HEK293T (cell line): ENCODE measurements at places on chromosomes 6 and 20.

- DNase-seq = no peak
Observed at GRCh38 chr20:63149531-63150192, 66.3 kb downstream of the YTHDF1 start.

DNA sequence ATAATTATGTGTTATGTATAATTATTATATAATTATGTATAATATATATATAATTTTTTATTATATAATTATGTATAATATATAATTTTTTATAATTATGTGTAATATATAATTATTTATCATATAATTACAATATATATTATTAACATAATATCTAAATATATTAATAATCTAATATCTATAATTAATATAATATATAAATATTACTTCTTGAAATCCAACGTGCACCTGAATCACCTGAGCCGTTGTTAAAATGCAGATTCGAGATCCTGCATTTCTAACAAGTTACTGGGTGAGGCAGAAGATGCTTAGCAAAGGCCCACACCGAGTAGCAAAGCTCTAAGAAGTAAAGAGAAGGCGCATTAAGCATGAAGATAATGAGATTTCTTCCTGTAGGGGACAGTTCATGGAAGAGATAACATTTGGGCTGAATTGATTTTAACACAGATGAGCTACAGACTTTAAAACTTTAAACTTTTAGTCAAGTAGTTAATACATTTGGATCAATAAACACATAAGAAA is 406.4 kb upstream of the PLCB4 start:
- DNase-seq = no peak

GRCh38 chr20:10430704-10431103 is 3.3 kb downstream of the MKKS start:
- no peak for DNase-seq

DNA sequence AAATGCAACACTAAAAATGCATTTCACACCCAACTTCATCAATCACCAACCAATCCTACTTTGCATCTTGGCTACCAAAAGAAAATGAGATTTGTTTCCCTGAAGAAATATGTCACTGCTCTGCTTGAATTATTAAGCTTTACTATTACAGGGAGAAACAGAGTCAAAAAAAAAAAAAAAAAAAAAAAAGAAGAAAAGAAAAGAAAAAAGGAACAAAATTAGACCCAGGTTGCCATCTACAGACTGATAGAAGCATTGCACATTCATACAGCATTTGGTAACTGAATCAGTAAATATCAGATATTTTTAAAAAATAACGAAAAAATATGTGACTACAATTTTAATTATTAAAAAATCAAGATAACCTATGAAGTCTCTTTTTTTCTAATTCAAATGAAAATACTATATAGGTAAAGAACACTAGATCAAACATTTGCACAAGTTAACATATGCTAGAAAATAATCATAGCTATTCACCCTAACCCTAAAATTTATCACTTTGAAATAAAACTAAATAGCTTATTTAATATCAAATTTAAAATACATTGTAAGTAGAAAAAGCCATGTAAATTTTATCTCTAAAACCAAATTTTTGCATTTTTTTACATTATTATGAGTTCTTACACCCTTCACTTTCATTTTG is 83.3 kb downstream of the DCDC2 start:
- no peak for DNase-seq

DNA sequence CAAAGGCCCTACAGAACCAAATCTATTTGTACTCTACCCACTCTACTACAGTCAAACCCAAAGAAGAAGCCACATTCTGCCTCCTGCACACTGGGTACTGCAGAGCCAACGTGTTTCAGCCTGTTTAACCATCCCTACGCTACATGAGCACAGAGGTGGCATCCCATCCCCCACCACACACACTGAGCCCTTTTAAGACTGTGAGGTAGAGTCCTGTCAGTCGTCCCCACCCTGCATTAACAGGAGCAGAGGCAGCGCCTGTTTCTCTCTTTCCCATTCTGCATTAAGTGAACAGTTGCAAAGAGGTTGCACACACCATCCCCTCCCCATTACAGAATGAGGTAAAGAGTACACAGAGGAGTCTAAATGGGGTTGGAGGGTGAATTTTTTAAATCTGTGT is 5.2 kb upstream of the RSPH4A start:
- DNase-seq = no peak

- DNase-seq = no peak
Observed at GRCh38 chr6:64737418-64737817, 969.6 kb downstream of the EYS start.

- DNase-seq = no peak
Observed at GRCh38 chr6:147497472-147497871, 11.0 kb upstream of the SAMD5 start.

DNA sequence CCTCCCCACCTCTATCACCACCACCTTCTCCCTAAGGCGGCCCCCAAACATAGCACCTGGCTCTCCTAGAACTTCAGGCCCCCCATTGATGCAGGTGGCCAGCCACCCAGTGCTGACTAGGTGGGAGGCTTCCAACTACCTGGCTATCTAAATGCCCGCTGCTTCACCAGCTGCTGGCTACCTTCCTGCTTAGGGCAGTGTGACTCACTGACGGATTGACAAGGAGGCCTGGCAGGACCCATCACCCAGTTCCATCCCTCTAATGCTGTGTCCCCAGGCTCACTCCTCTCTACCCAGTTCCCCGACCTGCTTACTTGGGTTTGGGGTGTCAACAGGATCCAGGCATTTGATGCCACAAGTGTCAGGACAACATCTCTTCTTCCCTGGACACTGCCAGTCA is 1.1 kb downstream of the SLPI start:
- DNase-seq = no peak

GRCh38 chr6:2854396-2854982 is 12.8 kb upstream of the SERPINB1 start:
- no peak for DNase-seq

GRCh38 chr20:10594296-10594868 is 79.4 kb downstream of the JAG1 start:
- no peak for DNase-seq

DNA sequence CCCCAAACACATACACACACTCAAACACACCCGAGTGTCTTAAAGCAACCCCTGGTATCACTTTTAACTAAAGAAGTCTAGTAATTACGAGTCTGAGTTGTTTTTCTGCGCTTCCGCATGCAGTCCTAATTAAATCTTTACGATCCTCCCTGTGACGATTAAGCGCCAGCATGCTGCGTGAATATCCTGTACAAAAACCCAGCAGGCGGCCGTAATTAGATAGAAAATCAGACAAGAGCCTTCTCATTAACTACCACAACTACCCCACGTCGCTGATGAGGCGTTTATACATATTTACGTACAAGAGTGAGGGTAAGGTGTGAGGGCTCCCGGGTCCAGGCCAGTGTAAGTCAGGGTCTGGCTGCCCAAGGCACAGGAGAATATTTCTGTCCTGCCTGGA is 8.1 kb downstream of the TFAP2B start:
- no peak for DNase-seq

DNA sequence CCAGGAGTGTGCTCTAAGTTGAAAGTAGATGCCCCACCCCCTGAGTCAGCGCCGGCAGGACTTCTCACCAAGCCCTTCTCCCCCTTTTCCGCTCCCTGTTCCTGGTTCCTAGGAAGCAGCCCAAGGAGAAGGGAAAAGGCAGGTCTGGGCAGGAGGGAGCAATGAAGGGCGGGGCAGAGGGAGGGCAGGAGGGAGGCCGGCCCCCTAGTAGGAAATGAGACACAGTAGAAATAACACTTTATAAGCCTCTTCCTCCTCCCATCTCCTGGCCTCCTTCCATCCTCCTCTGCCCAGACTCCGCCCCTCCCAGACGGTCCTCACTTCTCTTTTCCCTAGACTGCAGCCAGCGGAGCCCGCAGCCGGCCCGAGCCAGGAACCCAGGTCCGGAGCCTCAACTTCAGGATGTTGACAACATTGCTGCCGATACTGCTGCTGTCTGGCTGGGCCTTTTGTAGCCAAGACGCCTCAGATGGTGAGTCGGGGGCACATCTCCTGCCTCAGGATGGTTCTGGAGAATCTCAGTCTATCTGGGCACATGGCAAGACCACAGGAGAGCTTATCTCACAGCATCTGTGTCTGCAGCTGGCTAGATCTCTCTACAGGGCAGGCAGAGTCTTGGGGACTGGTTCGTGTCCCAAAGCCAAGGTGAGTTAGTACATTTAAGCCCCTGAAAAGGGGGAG is at the start of gene PROCR:
Gene PROCR (plus strand): TSS at position 320 of the 681 bp plus-strand sequence. CDS start 83 bp downstream, at position 403.
- DNase-seq = peak; percentile 72

GRCh38 chr6:27889628-27890444 is 22.4 kb downstream of the OR2B2 start:
- no peak for DNase-seq

DNA sequence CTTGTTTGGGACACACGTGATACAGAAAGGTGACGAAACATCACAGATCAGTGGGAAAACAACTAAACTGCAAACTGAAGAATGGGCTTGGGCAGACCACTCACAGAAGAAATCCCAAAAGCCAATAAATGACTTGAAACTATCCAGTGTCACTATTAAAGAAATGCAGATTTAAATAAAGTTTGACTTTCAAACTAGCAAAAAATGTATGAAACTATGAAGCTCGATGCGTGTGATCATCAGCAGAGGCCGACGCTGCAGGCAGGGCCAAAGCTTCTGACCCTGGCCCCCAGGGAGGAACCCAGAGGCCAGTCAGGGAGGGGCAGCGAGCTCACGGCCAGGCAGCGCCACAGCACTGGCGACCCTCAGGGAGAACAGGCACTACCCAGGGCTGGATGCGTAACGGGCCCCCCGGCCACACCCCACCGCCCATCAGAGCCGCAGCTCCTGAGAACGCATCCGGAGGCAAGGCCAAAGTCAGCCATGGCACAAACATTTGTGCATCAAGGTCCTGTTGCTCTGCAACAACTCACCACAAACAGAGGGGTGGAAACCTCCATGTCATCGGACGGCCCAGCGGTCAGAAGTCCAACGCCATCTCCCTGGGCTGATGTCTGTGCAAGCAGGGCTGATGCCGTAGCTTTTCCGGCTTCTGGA is 94.1 kb downstream of the YTHDF1 start:
- no peak for DNase-seq

- no peak for DNase-seq
Observed at GRCh38 chr6:27406085-27406484, 17.5 kb downstream of the ZNF391 start.

GRCh38 chr6:18387061-18387721 is at the start of gene RNF144B:
TSS of gene RNF144B (plus strand) at chr6:18387350. CDS start at chr6:18399535, 12,185 bp downstream.
- peak; percentile 72 for DNase-seq

GRCh38 chr6:30154709-30155519 is 6.1 kb downstream of the TRIM10 start:
- no peak for DNase-seq

GRCh38 chr6:112997421-112998085 is 650.4 kb downstream of the RFPL4B start:
- no peak for DNase-seq

DNA sequence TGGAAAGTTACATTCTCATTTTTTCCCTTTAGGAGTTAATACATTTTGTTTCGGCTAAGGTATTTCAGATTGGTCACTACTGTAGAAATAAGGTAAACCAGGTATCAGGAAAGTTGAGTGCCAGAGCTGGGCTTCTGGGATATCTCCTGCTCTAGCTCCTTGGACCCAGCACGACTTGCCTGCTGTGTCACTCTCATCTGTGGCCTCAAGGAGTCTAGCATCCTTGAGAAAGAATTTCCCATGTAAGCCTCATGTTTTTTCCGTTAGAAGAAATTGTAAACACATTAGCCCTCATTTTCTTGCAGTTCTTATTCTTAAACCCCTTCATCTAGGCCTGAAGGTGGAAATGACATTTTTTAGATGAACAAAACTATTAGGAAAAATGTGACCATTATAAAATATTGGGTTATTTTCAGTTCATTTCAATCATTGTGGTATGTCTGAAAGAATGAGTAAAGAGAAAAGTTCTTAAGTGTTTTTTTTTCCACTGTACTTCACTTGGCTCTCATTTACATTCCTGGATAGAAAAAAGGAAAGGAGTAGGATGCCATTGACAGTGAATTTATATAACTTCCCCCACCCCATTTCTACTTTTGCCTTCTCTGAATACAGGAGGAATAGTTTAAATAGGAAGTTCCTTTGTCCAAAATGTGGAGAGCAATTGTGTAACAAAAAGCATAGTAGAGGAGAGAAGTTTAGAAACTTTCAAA is 46.7 kb downstream of the CD2AP start:
- DNase-seq = no peak

DNA sequence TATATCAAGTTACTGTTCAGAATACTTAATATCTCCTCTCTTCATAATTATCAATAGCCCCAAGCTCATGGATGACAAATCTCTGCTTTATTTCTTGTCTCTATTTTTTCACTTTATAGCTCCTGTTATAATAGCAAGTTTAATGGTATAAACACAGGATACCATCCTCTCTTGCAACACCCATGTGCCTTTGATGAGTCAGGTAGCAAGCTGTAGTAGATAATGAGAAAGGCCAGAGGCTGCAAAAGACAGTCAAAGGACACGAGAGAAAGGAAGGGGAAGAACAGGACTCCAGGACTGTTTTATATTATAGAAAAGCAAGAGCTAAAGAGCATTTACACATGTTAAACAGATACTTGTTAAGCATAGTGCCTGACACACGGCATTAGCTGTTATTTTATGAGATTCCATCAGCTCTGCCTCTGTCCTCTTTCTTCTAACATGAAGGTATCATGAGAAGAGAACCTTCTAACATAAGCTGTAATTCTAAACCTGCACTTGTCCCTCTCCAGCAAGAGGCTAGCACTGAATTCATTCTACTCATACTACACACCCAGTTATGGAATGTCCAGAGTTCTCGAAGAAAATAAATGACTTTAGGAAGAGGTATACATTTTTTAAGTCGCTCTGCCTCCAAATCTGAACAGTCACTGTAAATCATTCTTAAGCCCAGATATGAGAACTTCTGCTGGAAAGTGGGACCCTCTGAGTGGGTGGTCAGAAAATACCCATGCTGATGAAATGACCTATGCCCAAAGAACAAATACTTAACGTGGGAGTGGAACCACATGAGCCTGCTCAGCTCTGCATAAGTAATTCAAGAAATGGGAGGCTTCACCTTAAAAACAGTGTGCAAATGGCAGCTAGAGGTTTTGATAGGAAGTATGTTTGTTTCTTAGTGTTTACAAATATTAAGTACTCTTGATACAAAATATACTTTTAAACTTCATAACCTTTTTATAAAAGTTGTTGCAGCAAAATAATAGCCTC is 45.0 kb downstream of the NT5E start:
- no peak for DNase-seq

- DNase-seq = no peak
Observed at GRCh38 chr20:37475252-37475651, 45.8 kb upstream of the NNAT start.

DNA sequence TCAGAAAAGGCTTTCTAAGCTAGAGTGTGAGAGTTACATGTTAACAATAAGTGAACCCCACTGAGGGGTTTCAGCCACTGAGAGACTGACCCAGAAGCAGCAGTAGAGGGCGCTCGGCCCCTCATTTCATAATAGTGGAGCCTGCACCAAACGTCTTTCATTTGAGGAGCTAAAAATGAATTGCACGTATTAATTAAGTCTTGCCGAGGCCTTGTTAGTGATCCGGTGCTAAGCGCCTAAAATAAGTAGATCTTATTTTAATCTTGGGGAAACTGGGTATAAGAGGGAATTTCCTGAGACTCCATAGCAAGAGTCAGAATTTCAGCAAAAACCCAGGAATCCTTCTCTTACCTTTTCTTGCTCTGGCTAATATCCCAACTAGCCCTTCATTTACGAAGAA is 209.7 kb downstream of the FARS2 start:
- DNase-seq = peak; percentile 60
